Naive thymus-derived CD8-positive, alpha-beta T cell (primary cell): ENCODE measurements at places on chromosomes 1 and 21.

DNA sequence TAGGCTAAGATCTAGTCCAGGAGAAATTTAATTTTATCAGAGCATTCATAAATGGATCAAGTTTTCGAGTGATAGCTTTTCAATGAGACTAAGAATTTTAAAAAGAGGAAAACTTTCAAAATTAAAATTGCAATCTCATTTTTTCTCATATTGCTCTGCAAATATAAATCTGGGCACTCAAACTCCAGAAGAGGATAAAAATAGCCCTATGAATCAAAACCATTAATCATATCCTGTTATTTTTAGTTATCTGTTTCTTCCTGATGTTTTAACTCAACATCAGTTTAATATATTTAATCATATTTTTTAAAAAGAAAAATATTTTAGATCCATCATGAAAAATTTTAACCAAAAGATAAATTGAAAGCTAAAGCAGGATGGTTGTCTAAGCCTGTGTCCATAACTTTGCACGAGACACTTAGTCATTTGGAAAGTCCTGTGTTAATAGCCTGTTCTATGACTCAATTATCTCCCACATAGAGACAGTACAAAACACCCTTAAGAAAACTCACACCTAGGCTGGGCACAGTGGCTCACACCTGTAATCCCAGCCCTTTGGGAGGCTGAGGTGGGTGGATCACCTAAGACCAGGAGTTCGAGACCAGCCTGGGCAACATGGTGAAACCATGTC lies 17.1 kb upstream of the PRRC2C start:
- no peak for DNase-seq

DNA sequence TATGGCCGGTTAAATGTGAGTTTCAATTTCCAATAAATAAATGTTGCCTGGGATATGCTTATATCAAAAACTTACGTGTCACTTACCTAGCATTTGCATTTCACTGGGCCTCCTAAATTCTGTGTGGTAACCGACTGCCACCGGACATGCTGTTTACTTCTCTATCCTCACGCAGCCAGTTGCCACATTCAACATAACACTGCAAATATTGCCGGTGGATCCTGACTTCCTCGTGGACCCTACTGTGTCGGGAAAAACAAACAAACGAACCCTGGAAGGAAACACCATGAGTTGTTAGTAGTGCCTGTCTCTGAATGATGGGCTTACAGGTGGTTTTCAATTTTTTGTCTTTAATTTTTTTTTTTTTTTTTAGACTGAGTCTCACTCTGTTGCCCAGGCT lies 54.1 kb downstream of the RIPK4 start:
- no peak for DNase-seq

DNA sequence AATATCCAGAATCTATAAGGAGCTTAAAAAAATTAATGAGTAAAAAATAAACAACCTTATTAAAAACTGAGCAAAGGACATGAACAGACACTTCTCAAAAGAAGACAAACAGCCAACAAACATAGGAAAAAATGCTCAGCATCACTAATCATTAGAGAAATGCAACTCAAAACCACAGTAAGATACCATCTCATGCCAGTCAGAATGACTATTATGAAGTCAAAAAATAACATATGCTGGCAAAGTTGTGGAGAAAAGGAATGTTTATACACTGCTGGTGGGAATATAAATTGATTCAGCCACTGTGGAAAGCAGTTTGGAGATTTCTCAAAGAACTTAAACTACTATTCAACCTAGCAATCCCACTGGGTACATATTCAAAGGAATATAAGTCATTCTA lies 25.3 kb downstream of the PIGK start:
- no peak for DNase-seq

DNA sequence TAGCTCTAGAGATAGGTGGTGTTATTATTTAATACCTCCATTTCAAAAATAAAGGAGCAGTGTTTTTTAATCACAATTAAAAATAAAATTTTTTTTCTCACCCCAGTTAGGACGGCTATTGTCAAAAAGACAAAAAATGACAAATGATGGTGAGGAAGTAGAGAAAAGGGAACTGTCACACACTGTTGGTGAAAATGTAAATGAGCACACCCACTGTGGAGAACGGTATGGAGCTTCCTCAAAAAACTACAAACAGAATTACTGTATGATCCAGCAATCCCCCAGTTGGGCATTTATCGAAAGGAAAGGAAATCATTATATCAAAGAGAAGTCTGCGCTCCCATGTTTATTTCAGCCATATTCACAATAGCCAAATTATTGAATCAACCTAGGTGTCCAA lies 148.7 kb upstream of the NR5A2 start:
- DNase-seq = no peak

- no peak for DNase-seq
Observed at GRCh38 chr1:95742591-95743089, 508.6 kb downstream of the RWDD3 start.

GRCh38 chr21:46229133-46229922 lies 754 bp upstream of the LSS start:
- peak; percentile 60 for DNase-seq

GRCh38 chr1:230549625-230550024 lies 92.7 kb upstream of the COG2 start:
- no peak for DNase-seq
